Cerebellum (tissue), 4 donors: ENCODE measurements at places on chromosomes 7 and 10. TPM values are rescaled to one million over a fixed set of nuclear protein-coding genes. Genes with fewer than 3 reads are reported as not detected.
A peak's percentile ranks its signal among the peaks of the same experiment; 100 is the strongest.

DNA sequence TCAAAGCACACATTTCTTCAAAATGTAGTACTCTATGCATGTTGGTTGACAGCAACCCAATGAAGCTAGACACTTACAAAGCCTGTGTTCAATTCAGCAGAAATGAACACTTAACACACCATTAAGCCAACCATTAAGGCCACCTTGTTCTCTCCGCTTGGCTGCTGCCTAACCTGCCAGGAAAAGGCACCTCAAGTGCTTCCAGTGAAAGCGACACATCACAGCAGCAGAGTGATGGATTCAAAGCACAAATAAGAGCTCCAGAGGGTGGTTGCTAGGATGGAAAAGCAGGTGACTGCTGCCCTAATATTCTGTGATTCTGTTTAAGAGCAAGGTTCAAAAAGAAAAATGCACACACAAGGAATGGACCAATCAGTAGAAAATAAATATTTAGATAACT lies 81.5 kb upstream of the GNAI1 start:
- no peak for DNase-seq

Gene GIMAP7
- total RNA-seq, result 1.8 TPM

DNA sequence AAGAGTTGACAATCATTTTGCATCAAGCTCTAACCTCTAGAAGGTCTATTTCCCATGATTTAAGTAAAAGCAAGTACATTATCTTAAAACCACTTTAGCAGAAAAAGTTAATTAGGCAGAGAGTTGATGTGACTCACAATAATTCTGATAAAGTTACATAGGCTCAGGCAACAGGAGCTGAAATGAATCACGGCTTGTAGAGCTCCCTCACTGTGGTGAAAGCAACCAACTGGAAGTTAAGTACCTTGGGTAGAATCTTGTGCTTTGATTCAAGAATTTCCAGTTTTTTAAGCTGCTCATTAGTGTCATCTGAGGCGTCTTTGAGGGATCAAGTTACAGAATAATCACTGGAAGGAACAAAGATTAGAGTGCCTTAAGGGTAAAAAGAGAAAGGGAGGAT lies 68.9 kb upstream of the NFE2L3 start:
- DNase-seq, result no peak

DNA sequence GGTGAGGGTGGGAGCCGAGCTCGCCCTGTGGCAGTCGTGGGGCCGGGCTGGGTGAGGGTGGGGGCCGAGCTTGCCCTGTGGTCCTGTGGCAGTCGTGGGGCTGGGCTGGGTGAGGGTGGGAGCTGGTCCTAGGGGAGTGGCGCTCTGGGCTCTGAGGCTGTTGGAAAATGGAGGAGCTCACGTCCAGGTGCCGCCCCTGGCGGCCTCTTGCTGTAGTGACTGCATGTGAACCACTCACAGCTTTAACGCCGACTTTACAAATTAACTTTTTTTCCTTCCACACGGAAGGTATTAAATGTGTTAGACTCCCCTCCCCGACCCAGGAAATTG lies 312.6 kb downstream of the WDR37 start:
- DNase-seq, result no peak

Gene EBLN1
- total RNA-seq, result not detected

GRCh38 chr10:78804411-78805032 lies 264.2 kb upstream of the ZMIZ1 start:
- DNase-seq, result no peak

Gene CAV2
- 11.5 TPM for total RNA-seq

- no peak for DNase-seq
Observed at GRCh38 chr7:26460351-26461085, 168.9 kb downstream of the SNX10 start.

DNA sequence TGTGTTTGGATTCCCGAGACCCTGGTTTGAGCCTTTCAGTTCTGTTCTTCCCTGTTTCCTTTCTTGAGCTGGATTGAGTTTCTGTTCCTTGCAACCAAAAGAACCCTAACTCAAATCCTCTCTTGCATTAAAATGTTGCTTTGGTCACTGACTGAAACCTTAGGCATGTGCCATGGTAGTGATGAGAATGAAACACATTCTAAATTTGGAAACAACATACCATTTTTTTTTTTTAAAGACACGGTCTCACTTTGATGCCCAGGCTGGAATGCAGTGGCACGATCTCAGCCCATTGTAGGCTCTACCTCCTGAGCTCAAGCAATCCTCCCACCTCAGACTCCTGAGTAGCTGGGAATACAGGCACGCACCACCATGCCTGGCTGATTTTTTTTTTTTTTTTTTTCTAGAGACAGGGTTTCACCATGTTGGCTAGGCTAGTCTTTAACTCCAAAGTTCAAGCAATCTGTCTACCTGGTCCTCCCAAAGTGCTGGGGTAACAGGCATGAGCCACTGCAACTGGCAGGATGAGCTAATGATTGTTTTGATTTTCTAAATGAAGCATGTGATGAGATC lies 8.4 kb downstream of the THAP5 start:
- DNase-seq, result no peak

- no peak for DNase-seq
Observed at GRCh38 chr7:44973610-44974401, 5.0 kb downstream of the MYO1G start.

Gene ZNF488
- total RNA-seq, result 2.9 TPM

DNA sequence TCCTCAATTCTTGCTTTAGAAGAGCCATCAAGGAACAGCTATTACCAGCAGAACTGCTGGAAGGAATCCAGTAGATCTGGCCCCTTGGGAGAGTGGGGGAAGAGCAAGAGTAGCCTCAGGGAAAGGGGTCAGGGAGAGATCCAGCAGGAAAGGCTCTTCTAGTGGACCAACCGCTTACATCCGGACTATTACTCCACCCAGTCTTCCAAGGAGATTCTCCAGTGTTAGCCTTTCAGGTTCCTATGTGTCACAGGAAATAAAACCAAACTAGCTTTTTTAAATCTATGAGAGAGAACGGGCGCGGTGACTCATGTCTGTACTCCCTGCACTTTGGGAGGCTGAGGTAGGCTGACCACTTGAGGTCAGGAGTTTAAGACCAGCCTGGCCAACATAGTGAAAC lies 34.3 kb downstream of the TET1 start:
- DNase-seq, result no peak

GRCh38 chr7:39700932-39701331 lies 77.6 kb downstream of the RALA start:
- no peak for DNase-seq

GRCh38 chr7:151152643-151153513 lies 14.6 kb downstream of the GBX1 start:
- DNase-seq, result no peak

Gene HOXA2
- not detected for total RNA-seq

DNA sequence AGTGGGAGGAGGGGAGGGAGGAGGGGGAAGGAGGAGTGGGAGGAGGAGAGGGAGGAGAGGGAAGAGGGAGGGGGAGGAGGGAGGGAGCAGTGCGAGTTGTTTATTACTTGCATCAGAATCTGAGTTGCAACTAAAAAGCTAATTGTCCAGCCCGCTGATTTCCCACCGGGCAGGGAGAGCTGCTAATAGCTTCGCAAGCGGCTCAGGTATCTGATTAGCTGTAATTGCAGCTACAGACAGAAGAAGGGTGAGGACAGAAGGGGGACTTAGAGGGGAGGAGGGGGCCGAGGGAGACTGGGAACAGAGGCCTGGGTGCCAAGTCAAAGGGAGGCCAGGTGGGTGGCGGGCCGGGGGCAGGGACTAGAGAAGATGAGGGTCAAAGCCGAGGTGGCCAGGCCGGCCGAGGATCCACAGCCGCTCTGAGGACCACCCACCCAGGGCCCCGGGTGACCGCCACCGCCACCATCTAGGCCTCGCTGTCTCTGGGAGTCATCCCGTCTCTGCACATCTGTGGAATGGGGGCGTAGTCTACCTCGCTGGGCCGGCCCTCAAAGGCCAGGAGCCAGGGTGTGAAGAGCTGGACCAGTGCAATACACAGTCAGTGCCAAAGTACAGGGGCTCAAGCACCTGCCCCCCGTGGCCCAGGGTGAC lies 54.2 kb downstream of the MICALL2 start:
- no peak for DNase-seq

Gene FRMPD2
- total RNA-seq, result 11.1 TPM

Gene ARHGEF5
- 1.2 TPM for total RNA-seq

Gene TAS2R4
- 13.2 TPM for total RNA-seq

Gene SKIDA1
- 8.8 TPM for total RNA-seq

Gene AOC1
- 0.09 TPM for total RNA-seq

Gene PRSS37
- total RNA-seq, result not detected

Gene ELMO1
- 96.8 TPM for total RNA-seq

DNA sequence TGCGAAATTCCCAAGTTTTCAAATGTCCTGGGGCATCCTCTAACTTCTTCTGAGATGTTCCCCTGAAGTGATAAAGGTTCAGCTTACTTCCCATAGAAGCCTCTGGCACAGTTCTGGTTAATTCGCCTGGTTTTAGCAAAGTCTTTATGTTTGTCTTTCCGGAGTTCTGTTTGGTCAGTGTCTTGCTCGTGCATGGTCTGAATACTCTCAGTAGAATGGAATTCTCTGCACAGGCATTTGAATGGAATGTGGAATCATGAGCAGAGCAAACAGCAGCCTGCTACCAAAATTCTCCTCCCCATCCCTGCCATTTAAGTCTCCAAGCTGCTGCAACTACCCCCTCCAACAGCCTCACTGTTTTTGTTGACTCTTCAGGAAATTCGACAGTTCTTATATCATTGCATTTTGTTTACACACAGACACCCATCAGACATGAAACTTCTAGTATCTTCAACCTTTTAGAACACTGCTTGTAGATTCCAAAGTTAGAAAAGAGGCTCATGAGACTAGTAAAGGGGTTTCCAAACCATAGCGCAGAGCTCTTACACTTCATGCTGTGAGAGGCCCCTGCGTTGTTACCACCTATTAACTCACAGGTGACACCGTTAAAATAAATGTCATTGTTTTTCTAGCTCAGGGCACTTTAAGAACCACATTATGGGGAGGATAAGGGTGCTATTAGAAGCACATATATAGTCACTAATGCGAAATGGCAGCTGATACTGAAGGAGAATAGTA lies 129.7 kb downstream of the PLCE1 start:
- no peak for DNase-seq

Gene VWC2
- total RNA-seq, result 5.1 TPM

GRCh38 chr10:80158598-80159127 lies 26.1 kb downstream of the PLAC9 start:
- DNase-seq, result peak; percentile 36

DNA sequence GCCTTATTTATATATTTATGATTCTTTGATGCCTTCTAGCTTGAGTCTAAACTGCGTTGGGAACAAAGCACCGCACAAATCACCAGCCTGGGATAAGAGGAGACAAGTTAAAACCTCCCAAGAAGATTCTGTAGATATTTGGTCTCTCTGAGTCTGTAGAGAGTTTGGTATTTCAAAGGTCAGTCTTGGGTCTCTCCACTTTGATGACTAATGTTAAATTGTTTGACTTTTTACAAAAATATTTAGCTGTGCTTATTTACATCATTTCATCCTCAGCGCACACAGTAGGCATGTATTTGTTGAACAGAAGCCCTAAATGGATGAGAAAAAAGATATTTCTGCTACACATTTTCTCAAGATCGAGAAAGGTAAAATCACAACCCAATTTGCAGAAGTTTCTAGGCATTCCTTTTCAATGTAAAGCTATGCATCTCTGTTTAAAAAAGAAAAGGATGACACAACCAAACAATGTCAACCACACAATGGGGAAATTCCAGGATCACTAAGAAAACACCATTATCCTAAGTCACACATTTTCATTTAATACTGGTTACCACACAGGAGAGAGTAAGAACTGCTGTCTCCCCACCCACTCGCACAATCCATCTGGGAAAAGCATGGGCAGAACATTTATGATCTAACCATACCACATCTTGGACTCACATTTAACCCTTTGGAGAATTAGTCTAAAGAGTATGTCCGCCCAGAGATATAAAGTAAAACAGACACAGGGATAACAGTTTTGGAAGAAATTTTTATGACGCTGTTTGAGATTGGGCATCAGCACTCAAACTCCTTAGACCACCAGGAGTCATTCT lies 4.4 kb downstream of the CDK6 start:
- DNase-seq, result no peak

GRCh38 chr7:107721286-107721685 lies 22.7 kb upstream of the CBLL1 start:
- no peak for DNase-seq

Gene RBP4
- total RNA-seq, result 2.5 TPM

DNA sequence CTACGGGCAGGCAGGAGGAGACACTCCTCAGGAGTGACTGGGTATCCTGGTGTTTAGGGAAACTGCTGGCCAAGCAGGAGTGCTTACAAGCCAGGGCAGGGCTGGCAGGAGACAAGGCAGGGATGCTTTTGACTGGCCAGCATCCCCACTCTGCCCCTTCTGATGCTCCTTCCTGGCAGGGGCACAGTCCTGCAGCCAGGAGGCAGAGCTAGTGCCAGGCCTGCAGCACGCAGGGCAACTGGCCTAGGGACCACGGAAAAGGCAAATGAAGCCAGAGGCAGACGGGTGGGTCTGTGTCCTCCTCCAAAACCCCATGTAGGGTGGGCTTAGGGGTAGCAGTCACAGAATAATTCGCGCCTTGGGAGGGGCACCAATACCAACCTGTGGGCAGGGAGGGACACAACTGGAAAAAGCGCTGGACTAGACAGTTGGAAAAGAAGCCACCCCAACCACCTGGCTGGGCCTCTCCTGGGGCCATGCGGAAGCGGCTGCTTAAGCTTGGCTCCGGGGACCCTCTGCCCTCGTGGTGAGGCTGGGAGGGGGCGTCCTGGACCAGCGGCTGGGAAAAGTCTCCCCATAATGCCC lies 4.8 kb downstream of the IMPDH1 start:
- peak; percentile 34 for DNase-seq

Gene COL13A1
- total RNA-seq, result 8.3 TPM

DNA sequence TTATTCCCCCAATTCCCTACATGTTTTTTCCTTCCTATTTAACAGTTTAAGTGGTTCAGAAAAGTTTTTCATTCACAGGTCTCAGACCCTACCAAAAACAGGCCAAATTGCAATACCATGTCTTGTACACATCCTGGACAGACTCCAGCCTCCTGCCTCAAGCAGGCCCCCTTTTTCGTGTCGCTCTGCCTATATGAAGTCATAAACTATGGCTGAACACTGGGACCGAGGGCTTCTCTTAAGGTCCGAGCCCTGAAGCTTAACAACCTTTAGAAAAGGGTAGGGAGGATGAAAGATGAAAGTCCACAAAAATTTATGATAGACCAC lies 1.4 kb downstream of the FBXW4 start:
- no peak for DNase-seq

Gene TACC2
- total RNA-seq, result 27.0 TPM

DNA sequence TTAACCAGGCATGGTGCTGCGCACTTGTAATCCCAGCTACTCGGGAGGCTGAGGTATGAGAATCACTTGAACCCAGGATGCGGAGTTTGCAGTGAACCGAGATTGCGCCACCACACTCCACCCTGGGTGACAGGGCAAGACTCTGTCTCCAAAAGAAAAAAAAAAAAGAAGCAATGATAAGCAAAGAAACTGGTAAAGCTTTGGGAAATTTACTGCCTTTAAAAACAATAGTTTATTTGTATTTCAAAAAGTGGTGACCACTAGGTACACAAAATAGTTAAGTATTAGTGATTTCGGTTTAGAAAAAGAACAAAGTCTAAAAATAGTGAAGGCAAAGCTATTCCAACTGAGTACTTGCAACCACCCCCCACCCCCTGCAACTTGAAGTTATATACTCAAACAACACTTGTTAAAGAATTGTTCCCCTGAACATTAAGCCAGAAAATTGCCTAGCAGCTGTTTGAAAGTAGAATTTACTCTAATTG lies 37.7 kb downstream of the MALSU1 start:
- DNase-seq, result no peak
